ENCODE measurements at places on chromosomes 5 and 9. TPM values are rescaled to one million over a fixed set of nuclear protein-coding genes. Genes with fewer than 3 reads are reported as not detected.

DNA sequence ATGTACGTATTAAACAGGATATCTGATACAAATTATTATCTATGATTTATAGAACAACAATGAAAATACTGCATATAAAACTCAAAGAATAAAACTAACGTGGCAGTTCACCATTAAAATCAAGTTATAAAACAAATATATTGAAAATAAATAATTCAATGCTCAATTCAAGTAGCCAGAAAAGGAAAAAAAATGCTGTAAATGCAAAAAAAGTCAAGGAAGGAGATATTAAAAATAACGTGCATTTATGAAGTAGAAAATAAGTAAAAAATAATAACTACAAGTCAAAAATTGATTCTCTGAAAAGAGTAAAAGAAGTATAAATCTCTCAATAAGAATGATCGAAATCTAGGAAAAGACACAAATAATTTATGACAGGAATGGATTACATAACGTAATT lies 460.5 kb upstream of the CD180 start:
- no peak overlapping the region for H3K27ac ChIP-seq
- H3K4me3 ChIP-seq = no peak overlapping the region
- H3K36me3 ChIP-seq = no peaks in the 10 kb centered on the region
- no peak for DNase-seq

GRCh38 chr9:78383130-78383529 lies 86.2 kb downstream of the PSAT1 start:
- no peak overlapping the region for H3K27ac ChIP-seq
- H3K4me3 ChIP-seq = no peak overlapping the region
- H3K4me1 ChIP-seq = peaks cover 13% of the 10 kb centered on the region
- H3K36me3 ChIP-seq = no peaks in the 10 kb centered on the region
- no peak for DNase-seq

ZNF300 gene
- 17.0 TPM for total RNA-seq

OR13C5 gene
- total RNA-seq = 0.25 TPM

All from neural progenitor cell (in vitro differentiated cells).